ENCODE measurements at places on chromosomes 12 and 14.

GRCh38 chr12:122527478-122527944 lies 462 bp downstream of the KNTC1 start:
- DNase-seq, result peak; percentile 71

GRCh38 chr12:58425481-58426392 lies 484.4 kb downstream of the ATP23 start:
- DNase-seq, result peak; percentile 68

- no peak for DNase-seq
These were observed 20.2 kb downstream of the RDH12 start for GRCh38 chr14:67721875-67722274.

DNA sequence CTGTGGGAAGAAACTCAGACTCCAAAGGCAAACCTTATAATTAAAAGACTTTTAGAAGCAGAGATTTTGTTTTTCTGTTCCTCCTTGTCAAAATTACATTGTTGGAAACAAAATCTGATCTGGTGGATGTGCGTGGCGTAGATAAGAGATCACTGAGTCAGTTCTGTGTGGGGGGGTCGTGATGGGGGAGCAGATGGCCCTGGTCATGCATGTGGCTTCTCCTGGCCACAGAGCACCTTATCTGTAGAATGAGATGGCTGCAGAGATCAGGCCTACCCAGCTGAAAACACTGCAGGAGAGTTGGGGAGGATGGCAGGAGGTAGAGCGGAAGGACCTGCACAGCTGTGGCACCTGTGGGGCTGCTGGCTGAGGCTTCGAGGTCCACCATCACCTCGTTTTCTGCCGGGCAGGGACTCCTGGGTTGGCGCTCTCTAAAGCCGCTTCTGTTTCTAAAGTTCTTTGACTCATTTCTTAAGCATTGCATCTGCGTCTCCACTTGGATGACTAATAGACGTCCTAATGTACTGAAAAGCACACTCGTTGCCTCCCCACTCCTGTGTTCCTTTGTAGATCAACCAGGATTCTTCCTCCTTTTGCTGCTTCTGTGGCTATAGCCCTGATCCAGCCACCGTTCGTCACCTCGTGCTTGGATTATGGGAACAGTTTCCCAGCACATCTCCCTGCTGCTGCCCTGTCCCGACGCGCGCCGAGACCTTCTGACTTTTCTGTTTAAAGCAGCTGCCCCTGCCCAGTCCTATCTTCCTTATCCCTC lies 93.4 kb downstream of the TSPAN9 start:
- no peak for DNase-seq

DNA sequence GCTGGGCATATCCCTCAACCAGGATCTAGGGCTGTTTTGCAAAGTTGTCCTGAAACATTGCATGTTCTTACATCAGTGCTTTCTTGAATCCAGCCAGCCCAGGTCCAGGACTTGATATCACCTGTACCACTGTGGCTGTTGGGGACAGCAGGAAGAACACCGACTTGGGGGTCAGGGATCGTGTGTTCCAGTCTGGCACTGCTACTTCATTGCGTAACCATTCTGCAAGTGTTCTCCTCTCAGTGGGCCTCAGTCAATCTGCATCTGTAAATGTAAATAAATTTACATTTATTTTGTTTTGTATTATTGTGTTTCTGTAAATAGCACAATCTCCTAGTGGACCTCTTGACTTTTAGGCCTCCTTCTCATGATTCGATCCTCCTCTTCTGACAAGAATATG lies 167.3 kb downstream of the SUDS3 start:
- DNase-seq, result no peak

DNA sequence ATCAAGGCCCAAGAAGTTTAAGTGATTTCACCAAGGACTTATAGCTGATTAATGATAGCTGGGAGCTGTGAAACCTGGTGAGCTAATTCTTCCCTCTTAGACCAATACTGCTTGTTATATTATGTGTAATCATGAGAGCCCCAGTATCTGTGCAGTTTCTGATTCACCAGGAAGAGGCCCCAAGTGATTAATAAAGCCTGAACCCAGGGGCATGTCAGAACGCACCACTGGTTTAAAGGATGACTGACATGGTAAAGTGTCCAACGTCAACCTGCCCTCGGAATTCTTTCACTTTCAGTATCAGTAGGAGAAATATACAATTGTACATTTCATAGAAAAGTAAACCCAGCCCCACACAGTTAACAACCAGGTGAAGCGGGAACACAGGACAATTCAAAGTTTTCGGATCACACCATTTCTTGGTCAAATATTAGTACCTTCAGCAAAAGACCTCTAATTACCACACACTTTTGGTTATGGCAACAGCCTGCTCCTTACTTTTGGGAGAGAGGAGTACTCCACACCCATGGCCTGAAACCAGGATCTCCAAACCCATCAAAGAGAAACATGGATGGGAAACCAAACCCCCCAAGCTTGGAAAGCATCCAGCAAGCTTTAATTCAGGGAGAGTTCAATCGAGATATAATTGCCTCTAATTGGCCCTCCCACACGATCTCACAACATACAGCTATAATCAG lies 28.5 kb downstream of the TMCC3 start:
- DNase-seq, result no peak

- DNase-seq, result no peak
These were observed 44.6 kb upstream of the NPFF start for GRCh38 chr12:53551889-53552291.

DNA sequence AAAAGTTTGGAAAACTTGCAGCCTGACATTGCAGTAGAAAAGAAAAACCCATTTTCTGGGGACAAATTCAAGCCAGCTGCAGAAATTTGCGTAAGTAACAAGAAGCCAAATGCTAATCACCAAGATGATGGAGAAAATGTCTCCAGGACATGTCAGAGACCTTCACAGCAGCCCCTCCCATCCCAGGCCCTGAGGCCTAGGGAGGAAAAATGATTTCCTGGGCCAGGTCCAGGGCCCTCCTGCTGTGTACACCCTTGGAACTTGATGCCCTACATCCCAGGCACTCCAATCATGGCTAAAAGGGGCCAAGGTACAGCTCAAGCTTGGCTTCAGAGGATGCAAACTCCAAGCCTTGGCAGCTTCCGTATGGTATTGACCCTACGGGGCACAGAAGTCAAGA lies 14.5 kb downstream of the IAPP start:
- DNase-seq, result no peak

- DNase-seq, result no peak
These were observed at the start of gene BDKRB2 for GRCh38 chr14:96204151-96205058. TSS of gene BDKRB2 (plus strand) at chr14:96204839. CDS start at chr14:96237108, 32,269 bp downstream.

DNA sequence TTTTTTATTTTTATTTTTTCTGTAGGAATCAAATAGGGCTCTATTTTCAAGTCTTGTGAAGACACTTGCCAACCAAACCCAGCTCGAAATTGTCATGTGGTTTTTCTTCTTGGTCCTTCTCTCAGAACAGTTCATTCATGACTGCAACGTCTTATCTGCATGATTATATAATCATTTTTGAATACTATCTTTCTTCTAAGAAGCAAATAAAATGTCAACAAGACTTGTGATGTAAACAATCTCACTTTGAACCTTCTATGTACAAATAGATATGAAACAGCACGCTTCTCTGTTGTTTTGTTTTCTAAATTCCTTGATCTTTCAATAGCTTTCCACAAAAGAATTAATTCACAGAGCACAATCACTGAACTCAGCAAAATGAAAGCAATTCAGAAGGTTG lies 320.7 kb downstream of the SOX5 start:
- DNase-seq, result no peak

DNA sequence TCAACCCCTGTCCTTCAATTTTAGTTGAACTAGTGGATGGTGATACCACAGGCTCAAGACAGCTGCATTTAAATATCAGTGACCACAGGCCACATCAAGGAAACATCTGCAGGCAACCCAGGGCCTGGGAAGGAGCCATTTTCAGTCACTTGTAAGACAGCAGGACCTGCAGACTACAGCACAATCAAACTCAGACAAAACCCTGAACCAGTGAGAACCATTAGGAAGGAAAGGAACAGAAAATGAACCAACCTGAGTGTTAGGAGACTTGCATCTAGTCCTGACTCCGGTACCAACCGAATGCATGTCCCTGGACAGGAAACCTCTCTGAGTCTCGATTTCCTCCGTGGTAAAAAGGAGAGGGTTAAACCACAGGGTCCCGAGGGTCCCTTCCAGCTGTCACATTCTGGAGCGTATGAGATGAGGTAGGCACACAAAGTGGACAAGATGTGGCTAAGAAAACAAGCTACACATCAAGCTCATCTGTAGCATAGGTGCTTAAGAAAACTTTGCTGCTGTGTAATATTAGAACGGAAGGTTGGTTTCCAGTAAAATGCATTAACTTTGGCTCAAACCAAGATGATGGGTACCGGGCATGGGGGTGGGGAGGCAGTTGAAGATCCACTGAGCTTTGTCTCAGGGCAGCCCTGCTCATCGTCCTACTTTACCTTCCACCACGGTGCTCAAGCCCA lies 1.6 kb upstream of the CDKN1B start:
- DNase-seq, result peak; percentile 65

GRCh38 chr14:73909681-73910080 lies 23.0 kb downstream of the ZNF410 start:
- no peak for DNase-seq

DNA sequence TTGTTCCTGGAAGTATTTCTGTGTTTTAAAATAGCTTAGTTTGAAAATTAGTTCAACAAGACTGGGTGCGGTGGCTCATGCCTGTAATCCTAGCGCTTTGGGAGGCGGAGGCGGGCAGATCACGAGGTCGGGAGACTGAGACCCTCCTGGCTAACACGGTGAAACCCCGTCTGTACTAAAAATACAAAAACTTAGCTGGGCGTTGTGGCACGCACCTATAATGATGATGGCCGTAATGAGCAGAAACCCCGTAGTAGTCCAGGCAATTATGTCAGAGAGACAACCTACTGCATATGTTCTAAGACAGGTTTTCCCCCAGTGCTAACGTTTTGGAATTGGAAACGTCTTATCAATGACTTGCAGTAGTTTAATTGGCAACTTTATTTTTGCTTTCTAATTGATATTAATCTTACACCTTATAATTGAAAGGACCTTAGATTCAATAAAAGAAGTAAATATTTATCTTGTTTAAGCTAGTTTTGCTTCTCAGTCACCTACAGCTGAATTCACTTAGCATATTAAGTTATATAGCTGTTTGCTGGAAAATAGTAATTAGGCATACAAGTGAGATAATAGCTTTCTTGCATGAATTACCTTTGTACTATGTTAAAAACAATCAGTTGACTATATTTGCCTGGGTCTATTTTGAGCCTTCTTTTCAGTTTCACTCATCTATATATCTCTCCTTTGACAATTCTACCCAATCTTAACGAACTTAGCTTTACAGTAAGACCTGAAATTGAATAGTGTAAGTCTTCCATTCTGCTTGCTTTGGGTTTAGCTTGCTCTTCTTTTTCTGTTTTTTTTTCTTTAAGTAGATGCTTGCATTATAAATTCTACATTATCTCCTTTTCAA lies 15.6 kb downstream of the CLECL1 start:
- DNase-seq, result no peak

GRCh38 chr14:75181293-75182062 lies 5.1 kb upstream of the TMED10 start:
- no peak for DNase-seq

- DNase-seq, result peak; percentile 22
These were observed 18.5 kb upstream of the DUSP6 start for GRCh38 chr12:89370850-89371249.

GRCh38 chr12:79687711-79688260 lies 3.0 kb downstream of the PAWR start:
- no peak for DNase-seq

GRCh38 chr12:41485203-41485602 lies 297.1 kb downstream of the PDZRN4 start:
- no peak for DNase-seq

GRCh38 chr12:71900091-71900490 lies 38.6 kb upstream of the TPH2 start:
- no peak for DNase-seq

- no peak for DNase-seq
These were observed 50.2 kb upstream of the SMCO2 start for GRCh38 chr12:27396216-27396815.

GRCh38 chr12:80684077-80684495 lies 23.3 kb upstream of the MYF6 start:
- DNase-seq, result no peak

DNA sequence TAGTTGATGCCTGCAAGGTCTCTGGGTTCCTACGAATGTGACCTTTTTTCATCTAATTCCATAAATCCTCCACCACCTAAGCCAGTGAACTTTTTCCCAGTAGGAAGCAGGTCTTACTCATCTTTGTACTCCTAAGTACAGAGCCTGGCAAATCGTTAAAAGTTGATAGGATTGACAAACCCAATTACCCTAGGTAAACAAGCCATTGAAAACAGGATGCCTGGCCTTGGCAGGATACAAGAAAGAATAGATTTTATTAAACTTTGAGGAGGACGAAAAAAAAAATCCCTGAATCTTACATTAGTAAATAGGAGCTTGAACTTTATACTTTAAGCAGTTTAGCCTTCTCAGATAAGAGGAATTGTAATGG lies 5.6 kb downstream of the TBPL2 start:
- no peak for DNase-seq

- DNase-seq, result peak; percentile 0
These were observed 133.2 kb upstream of the NOVA1 start for GRCh38 chr14:26730929-26731618.

DNA sequence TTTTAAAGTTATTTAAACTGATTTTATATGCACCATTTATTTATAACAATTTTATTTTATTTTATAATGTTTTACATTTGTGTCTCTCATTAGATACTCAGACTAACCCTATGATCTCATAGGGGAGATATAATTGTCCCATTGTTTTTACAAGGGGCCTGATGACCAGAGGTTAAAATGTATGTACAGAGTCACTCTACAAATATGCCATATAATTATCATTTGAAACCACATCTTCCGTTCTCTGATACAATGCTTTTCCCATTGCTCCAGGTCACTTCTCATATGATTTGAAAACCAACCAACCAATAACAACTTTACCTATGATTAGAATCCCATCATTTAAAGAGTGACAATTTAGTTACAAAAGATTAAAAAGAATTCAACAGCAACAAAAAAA lies 137.8 kb downstream of the GPHN start:
- no peak for DNase-seq

DNA sequence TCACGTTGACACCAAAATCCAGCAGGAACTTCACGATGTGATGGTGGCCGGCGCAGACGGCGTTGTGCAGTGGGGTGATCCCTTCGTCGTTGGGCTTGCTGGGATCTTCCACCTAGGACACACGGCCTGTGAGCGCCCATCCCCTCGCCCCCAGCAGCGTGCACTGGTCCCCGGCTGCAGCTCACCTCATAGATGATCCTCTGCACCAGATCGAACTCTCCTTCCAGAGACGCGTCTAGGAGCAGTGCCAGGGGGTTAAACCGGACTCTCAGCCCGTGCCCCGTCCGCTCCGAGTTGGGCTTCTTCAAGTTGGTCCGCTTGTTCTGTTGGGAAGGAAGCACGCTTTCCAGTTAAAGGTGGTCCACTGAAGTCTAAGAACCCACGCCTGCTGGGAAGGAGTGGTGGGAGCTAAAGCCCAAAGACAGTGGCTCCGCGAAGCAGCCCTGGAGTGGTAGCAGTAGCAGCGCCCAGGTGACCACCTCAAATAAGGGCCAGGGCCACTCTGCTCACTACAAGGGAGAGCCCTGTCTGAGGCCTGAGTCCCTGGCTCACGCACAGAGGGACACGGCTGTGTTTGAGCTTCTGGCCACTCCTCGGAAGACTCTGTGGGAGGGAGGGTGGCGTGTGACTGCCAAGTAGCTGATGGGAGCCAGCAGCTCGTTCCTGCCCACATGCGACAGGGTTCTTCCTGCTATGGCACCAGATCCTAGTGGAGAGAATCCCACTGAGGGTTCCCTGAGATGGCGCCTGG lies 23.3 kb downstream of the ZFYVE21 start:
- DNase-seq, result no peak

- no peak for DNase-seq
These were observed 47.3 kb downstream of the ELK3 start for GRCh38 chr12:96241431-96241830.

- no peak for DNase-seq
These were observed 101.9 kb downstream of the SETD3 start for GRCh38 chr14:99378782-99379214.
